ENCODE measurements at places on chromosomes 2 and 18. TPM values are rescaled to one million over a fixed set of nuclear protein-coding genes. Genes with fewer than 3 reads are reported as not detected.

Gene SPP2
- polyA plus RNA-seq: not detected

Gene TMEFF2
- 29.1 TPM for polyA plus RNA-seq

Gene TOGARAM2
- polyA plus RNA-seq: 0.24 TPM

Gene CEP192
- 31.7 TPM for polyA plus RNA-seq

Gene PLEK
- 0.10 TPM for polyA plus RNA-seq

Gene NAB1
- 49.8 TPM for polyA plus RNA-seq

Gene RESP18
- not detected for polyA plus RNA-seq

Gene LHCGR
- polyA plus RNA-seq: not detected

Gene SLC19A3
- 2.9 TPM for polyA plus RNA-seq

Gene NGEF
- 5.2 TPM for polyA plus RNA-seq

Gene RAD51AP2
- 0.54 TPM for polyA plus RNA-seq

Gene MREG
- 5.8 TPM for polyA plus RNA-seq

Gene SPDYA
- 0.22 TPM for polyA plus RNA-seq

Gene SEPTIN10
- 10.0 TPM for polyA plus RNA-seq

Gene HOXD10
- not detected for polyA plus RNA-seq

Gene CCT7
- 309 TPM for polyA plus RNA-seq

Gene ARHGEF33
- polyA plus RNA-seq: 2.5 TPM

Gene TRIM43
- polyA plus RNA-seq: not detected

Gene WDR12
- polyA plus RNA-seq: 26.8 TPM

Gene LRRC30
- not detected for polyA plus RNA-seq

Gene TCF23
- polyA plus RNA-seq: not detected

Gene C2orf15
- 12.8 TPM for polyA plus RNA-seq

Gene SMAD2
- polyA plus RNA-seq: 64.7 TPM

Data from neural cell (in vitro differentiated cells).